Neuronal stem cell (in vitro differentiated cells): ENCODE measurements at places on chromosomes 4 and X.

DNA sequence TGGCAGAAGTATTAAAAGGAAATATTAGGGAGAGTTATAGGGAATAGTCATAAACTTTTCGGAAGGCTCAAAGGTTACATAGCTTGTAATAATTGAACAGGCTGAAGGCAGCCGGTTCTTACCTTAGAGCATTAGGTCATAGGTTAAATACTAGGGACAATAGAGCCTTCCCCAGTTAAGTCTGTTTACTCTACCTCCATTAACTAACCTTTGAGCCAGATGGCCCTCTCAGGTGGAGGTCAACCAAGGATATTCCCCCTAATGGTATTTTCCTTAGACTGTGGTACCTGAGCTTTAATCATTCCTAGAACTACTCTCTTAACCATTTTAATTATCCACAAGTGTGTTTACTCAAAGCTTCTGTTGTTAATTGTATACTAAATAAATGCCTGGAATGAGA lies 920.9 kb upstream of the PABPC4L start:
- DNase-seq = no peak

- no peak for DNase-seq
These were observed 4.0 kb upstream of the AASDH start for GRCh38 chr4:56391270-56391669.

GRCh38 chr4:84498203-84498934 lies 723 bp downstream of the NKX6-1 start:
- DNase-seq = no peak

GRCh38 chr4:155353923-155354540 lies 22.7 kb downstream of the MAP9 start:
- peak; percentile 48 for DNase-seq

DNA sequence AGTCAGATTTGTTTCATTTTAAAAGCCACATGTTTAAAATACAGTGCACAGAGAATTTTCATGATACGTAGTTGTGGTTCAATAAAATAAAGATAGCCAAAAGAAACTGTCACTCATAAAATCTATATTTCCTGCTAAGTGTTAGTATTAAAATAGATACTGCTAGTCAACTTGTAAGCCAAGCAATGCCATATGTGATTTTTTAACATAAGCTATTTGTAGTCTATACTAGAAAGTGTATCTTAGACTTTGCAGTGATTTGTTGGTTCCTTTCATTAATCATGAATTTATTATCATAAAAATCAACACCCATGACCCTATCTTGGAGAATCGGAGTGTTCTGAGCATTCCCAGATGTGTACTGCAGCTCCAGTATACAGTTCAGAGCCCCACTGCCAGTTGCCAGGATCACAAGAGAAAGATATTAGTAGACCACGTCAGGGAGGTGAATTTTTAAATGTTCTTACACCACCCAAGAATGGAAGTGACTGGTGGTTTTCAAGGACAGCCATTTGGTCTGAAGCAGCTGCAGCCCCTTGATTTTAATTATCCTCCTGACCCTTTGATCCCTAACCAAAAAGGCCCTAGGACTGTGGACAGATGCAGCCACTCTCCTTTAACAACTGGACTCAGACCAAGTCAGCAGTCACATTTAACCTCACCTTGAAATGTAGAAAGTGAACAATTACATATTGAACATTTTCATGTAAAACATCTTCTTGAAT lies 163.1 kb downstream of the PALLD start:
- no peak for DNase-seq

DNA sequence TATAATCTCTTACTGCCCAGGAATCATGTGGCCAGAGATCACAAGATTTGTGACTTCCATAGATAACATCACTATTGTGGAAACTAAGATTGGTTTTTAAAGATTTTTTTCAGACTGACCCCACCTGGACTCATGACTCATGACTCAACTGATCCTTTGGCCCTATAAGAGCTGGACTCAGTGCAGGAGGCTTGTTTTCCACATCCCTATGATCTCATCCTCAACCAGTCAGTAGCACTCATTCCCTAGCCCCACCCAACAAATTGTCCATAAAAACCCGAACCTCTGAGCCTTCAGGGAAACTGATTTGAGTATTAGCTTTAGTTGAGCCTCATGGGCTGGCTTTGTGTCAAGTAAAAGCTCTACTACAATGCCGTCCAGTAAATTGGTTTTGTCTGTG lies 7.9 kb upstream of the NOCT start:
- no peak for DNase-seq
